ENCODE measurements at places on chromosomes 12 and 14.
A peak's percentile ranks its signal among the peaks of the same experiment; 100 is the strongest.

DNA sequence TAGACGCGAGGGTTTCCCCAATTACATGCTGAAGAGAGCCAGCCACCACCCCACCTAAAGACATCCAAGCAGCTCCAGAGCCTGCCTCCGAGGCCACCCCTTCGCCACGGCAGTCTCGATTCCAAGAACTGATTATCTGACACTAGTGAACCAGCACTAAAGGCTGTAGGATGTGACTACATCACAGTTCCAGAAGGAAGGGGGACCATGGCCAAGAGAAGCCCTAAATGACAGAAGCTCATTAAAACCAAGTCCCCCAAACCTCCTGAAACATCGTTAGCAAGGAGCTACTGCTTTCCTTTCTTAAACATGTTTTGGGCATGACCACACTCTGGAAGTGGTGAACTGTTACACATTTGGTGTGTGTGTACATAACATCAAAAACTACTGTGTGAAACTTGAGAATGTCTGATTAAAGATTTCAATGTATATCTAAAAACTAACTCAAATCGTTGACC, 88.2 kb downstream of the DUSP16 start:
- no peak for DNase-seq

DNA sequence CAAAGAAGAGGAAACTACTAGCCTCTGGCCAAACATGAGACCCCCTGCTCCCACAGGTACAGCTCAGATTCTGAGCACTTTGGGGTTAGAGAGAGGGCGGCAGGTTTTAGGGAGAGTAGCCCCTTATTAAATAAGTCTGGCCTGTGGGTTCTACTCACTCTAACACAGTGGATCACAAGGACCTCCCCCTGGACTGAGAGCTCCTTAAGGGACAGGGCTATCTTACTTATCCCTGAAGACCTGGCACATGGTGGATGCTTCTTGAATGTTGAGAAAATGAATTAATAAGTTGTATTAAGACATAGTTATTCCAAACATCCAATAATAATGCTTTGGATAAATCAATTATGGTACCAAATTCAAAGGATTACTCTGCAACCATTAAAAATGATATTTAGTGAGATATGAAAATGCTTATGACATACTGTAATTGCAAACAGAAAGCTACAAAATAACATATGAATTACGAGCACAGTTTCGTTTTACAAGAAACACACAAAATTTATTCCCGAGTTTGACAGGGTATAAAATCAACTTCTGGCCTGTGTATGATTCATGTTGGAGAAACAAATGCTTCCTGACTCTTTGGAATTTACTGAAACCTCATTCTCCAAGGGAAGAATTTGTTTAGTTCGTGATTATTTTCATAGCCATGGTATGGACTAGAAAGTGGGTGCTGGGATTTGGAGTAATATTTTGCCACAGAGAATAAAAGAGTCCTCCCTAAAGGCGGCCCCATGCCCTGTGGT, 59.3 kb upstream of the BDKRB2 start:
- no peak for DNase-seq

GRCh38 chr14:69705706-69706105, 61.2 kb upstream of the SRSF5 start:
- DNase-seq: no peak

DNA sequence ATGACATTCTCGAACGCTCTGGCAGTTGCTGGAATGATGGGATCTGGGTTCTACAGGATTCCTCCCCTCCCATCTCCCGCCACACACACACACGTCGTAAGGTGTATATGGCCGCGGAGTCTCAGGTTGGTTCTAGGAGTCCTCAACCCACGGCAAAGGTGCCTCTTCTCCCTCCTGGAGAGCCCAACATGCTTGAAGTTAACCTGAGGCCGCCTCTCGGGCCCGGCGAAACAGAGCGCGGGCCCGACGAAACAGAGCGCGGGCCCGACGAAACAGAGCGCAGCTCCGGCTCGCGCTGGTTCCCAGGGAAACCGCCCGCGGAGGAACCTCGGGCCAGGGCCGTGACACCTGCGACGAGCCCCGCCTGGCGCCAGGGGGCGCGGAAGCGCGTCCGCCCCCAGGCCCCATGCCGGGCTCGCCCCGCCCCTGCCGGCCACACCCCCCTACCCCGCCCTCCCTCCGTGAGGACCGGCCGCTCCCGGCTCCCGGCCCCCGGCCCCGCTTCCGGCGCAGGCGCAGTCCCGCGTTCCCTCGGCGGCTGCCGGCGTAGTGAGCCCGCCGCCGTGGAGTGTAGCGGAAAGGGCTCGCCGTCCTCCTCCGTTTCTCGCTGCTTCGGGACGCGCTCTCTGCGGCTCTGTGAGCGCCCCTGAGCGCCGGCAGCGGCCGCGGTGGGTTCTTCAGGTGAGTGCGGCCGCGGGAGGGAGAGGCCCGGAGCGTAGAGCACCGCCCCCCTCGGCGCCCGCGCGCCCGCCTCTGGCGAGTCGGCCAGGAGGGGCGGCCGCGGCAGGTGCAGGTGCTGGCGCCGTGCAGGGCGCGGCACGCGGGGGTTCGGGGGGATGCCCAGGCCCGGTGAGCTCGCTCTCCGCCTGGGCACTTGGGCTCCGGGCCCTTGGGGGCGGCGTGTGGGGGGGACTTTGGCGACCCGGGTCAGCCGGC, at the start of gene RAB3IP:
RAB3IP (plus strand) TSS at position 510 of the 936 bp plus-strand sequence. CDS start 16,549 bp downstream, outside the sequence.
- DNase-seq: peak; percentile 88

DNA sequence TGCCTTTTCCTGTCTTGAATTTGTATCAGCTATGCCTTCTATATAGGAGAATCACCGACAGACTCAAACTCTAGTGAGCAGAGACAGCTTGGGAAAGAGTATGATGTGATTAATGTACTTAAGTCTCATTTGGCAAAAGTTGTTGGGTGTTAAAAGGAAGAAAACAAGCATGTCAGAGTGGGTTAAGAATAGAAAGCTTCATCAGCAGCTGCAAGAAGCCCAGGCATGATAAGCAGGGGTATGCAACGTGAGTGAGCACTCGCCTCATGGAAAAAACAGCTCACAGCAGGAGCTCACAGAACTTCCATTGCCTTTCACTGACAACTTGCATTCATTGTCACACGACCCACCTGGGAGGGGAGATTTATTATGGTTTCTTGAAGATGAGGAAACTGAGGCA, 35.9 kb upstream of the WNK1 start:
- DNase-seq: peak; percentile 23

DNA sequence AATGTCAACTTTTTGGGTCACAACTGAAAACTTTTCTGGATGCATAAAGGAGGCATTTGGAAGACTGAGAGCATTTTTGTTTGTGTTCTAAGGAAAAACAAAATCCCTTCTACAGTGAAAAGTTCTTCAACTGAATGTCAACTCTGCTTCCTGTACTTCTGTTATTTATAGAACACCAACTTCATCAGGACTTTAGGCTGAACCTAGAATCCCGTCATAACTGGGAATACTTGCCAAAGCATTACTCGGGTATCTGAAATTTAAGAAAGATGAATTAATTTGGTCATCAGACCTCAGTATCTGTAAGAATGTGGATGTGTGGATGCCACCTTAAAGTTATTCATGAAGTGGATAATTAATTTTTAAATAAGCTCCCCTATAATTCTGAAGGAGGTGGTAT, 73.2 kb downstream of the FERMT2 start:
- no peak for DNase-seq

DNA sequence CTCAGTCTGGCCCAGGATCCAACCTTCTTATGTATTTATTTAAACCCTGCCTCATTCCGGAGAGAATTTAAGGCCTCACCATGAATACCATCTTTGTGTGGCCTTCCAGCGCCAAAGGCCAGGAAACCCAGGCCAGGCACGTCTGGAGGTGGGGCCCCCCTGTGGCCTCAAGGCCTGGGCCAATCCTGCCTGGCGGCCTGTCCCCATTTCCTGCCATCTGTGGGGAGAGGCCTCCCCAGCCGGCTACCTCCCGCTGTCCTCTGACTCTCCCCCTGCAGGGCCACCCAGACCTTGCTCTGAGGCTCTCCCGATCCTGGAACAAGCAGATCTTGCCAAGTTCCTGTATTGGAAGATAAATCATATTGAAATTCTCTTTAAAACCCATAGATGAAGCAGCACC, 37.4 kb upstream of the MEG3 start:
- DNase-seq: no peak

- DNase-seq: no peak
These were observed 24.9 kb downstream of the PSMC1 start for GRCh38 chr14:90281261-90281660.

DNA sequence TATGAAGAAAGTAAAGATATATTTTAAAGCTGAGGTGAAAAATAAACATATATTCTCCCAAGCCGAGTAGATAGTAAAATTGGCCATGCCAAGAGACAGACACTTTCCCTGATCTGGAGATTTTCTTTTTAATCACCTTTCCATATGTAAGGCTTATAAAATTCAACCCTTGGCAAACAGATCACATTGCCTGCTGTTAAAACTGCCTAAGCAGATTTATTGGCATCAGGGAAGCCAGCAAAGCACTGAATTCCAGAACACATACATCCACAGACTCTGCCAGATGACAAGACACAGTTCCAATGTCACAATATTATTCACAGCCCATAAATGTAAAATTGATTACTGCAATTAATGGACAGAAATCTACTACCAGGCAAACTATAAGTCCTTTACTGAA, 78.2 kb upstream of the GARIN2 start:
- no peak for DNase-seq

DNA sequence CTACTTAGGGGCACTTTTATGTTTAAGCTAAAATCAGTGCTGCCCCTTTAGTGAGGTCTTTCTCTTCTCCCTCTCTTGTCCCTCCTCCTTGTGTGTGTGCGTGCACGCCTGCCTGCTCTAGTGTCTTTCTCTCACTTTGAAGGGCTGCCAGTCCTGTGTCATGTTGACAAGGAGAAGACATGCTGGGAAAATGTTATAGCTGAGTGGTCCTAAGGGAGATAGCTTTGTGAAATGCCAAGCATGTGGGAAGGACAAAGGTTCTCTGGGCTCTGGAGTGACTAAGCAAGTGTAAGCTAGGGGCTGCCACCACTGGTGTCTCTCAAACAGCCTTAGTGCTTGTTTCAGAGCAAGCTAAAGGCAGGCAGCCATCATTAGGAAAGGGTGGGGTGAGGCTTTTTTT, 108.4 kb downstream of the EMP1 start:
- no peak for DNase-seq

DNA sequence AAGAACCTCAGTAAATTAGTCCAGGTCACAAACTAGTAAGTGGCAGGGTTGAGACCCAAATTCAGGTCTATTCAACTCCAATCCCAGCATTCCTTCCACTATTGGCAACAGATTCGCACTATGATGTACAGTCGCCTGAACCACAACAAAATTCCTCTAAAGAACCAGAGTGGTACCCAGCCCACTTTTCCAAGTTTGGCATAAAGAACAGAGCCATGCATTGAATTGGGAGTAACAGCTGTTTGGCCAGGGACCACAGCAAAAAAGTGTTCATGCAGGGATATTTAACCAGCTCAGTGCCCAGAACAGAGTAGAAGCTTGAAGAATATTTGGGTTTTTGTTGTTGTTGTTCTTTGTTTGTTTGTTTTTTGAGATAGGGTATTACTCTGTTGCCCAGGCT, 9.7 kb downstream of the TC2N start:
- no peak for DNase-seq

- DNase-seq: no peak
These were observed 486 bp upstream of the AKT1 start for GRCh38 chr14:104795781-104796686.

DNA sequence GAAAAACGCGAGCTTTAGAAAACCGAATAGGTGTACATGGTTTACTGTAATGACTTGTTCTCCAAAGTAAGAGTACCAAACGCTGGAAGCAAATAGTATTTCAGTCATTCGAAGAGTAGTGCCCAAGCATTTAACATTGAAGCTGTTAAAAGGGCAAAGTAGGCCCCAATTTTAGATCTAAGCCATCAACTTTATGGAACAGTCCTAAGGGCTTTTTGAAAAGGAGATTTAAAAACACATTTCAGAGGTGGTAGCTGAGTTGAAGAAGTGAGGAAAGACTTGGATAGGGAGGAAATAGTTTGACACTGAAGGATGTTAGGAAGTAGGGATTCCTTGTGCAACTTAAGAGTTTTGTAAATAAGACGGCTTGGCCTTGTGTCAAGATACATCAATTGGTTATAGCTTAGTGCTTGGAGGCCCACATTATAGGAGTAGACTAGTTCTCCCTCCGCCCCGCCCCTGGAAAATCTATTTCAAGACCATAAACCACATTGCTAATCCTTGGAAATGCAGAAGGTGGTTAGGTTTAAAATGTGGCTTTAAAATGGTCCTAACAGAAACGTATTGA, 783 bp upstream of the TUBA1B start:
- DNase-seq: no peak

- no peak for DNase-seq
These were observed 64.5 kb downstream of the TSPAN9 start for GRCh38 chr12:3141339-3142321.

- no peak for DNase-seq
These were observed 449 bp upstream of the SLC24A4 start for GRCh38 chr14:92322516-92322915.

DNA sequence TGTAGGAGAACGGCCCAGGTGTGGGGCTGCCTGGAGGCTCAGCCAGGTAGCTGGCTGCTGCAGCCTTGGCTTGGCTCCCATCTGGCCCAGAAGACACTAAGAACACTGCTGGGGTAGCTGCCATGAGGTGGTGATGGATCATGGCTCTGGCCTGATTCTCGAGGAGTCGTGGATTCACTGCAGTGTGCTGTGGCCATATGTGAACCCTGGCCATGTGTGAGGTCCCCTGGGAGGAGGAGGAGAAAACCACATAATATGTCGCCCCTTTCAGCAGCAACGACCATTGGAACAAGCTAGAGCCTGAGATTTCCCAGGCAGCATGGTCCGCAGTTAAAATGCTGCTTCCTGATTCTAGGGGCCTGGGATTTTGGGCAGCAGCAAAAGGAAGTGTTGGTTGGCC, 4.0 kb upstream of the PRMT8 start:
- DNase-seq: no peak

DNA sequence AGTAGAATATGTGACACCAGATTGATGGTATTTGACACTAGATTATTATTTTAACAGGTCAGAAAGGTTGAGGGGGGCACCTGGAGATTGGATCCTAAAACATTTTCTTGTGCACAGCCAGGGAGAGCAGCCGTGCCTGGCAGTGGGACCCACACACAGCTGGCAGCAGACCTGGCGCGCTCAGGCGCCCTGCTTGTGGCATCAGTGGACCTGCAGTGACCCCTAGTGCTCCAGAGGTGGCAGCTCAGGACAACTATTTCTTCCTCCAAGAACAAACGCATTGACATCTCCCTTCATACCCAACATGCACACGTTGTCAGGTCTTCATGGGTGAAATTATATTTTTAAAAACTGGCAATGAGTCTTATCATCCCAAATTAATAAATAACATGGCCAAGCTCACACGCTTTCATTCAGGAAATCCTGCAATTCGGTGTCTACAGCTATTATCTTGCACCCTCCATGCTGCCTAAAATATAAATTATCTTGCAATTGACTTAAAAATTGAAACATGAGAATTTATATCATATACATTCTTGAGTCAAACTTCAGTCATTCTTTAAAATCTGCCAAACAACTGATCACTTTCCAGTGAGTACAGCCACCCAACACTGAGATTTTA, 7.7 kb upstream of the TMEM132D start:
- no peak for DNase-seq
